ENCODE measurements at places on chromosomes 16 and 17.
A peak's percentile ranks its signal among the peaks of the same experiment; 100 is the strongest.

DNA sequence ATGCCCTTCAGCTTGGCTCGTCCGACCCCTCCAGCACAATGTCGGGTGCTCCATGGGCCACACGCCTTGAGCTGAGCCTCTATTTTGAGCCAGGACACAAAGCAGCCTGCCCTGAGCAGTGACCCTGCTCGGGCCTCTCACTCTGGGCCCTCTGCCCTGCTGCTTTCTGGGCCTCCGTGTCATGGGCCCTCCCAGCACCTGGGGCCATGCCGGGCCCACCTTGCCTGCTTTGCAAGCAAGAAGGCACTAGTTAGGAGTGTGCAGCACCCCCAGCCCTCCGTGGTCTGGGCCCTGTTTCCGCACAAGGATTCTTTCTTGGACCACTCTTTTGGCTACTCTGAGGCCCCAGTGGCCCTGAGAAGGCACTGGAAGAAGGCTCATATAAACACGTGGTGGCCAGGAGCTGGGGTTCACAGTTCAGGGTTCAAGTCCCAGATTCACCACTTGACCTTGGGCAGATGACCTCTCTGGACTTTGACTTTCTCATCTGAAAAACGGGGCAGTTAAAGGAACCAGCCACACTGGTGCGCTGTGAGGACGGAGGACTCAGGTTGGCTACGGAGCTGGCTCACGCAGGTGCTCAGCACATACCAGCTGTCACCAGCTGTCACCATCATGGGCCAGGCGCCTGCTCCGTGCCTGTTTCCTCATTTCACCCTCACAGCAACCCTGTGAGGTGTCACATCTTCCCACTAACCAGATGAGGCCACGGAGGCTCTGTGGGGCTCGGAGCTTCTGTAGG, 166.0 kb upstream of the GSE1 start:
- DNase-seq, result no peak

- no peak for DNase-seq
These were observed 58.6 kb upstream of the ZFHX3 start for GRCh38 chr16:73106329-73107034.

DNA sequence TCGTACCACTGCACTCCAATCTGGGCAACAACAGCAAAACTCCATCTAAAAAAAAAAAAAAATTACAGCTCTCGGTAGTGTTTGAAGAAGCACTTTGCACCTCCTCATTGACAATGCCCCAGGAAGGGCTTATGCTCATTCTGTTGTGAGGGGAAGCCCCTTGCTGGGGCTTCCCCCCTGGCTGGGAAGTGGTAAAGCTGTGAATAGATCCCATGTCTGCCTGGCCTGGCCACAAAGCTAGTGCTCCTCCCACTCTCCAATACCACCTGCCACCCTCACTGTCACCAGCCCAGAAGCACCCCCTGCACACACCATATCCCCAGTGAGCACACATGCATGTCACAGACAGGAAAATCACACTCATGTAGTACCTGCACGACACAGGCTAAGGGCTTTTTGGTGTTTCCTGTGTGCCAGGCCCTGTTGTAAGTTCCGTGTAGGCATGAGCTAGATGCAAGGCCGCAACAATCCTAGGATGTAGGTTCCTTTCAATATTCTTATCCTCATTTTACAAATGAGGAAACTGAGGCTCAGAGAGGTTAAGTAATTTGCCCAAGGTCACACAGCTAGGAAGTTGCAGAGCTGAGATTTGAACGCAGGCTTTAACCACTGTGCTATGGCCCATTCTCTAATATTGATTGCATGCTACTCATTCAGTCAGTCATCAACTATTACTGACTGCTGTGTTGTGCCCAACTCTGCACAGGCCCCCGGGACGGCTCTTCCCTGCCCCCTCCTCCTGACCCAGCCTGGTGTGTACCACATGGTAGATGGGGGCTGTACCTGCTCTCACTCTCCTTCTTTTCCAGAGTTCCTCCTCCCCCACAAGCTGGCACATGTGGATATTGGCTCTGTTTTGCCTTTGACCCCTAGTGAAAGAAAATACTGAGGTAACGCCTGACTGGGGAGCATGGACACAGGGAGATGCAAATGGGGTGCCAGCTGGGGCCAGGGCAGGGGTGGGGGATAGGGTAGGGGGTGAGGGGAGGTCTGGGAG, 11.9 kb upstream of the COL1A1 start:
- DNase-seq, result peak; percentile 71

DNA sequence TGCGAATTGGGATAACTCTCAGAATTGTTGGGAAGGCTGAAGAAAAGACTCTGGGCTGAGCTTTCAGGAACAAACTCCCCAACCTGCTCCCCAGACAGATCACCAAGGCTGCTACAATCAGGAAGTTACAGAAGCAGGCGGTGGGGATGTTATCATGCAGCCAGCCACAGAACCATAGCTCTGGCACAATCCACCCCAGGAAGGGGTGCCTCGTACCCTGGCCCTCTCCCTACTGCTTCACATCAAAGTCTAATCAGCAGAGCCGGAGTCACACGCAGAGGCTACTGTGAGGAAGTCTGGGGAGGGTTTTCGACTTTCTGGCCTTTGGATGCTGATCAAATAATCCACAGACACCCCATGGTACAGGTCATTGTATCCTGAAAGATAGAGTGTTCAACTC, 86.8 kb downstream of the NTN1 start:
- no peak for DNase-seq

DNA sequence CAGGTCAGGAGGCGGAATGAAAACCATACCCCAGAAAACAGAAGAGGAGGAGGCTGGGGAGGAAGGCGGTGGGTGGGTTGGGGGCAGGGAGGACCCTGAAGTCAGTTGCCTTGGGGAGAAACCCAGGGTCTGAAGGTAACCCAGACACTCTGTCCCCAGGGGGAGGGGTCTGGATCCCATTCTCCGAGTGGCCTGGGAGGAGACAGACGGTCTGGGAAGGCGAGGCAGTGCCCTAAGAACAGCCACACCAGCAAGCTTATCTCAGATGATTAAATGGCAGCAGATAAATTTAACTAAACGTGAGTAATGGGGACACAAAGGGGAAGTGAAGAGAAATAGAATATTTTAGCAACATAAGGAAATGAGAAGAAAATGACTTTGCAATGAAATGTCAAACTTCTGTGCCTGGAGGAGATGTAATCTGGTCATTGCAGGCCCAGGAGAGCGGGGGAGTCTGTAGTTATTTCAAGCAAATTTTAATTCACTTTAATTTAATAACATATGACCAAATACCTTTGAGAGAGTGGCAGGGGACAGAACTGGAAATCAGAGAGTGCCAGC, 21.4 kb upstream of the ZFP90 start:
- no peak for DNase-seq

DNA sequence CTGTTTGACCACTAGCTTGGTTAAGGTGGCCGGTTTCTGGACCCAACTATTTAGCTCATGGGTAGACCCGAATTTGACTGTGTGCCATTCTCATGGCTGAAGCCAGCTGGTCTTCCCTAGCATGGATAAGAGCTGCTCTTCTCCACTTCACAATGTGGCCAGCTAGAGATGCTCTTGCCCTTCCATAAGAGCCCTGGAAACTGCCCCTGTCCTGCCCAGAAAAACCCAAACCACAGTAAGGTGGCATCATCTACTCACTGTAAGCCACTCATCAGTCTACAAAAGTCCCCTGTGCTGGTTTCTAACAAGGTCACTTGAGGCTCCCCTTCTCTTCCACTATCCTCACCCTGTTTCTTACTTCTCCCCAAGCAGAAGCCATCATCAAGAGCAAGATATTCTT, 165.1 kb downstream of the HS3ST2 start:
- DNase-seq, result no peak

DNA sequence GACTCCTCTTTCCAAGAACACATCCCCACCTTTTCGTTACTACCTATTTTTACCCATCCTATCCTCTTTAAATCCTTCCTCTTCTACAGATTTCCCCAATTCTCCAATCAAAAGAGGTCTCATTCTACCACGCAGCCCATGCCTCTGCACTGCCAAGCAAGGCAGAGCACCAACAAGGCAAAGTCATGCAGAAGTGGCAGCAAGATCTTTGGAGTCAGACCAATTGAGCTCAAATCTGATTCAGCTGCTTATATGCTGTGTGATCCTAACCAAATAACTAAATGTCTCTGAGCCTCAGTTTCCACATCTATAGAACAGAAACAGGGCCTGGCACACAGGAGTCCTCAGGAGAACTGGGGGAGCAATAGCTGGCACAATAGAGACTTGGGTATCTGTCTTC, 41.0 kb downstream of the TOM1L2 start:
- DNase-seq, result no peak

- DNase-seq, result peak; percentile 63
These were observed 27.2 kb upstream of the TOB1 start for GRCh38 chr17:50893183-50893993.

GRCh38 chr16:10031473-10031872, 150.8 kb downstream of the GRIN2A start:
- no peak for DNase-seq

- no peak for DNase-seq
These were observed 50.3 kb downstream of the GNAO1 start for GRCh38 chr16:56241596-56241995.

DNA sequence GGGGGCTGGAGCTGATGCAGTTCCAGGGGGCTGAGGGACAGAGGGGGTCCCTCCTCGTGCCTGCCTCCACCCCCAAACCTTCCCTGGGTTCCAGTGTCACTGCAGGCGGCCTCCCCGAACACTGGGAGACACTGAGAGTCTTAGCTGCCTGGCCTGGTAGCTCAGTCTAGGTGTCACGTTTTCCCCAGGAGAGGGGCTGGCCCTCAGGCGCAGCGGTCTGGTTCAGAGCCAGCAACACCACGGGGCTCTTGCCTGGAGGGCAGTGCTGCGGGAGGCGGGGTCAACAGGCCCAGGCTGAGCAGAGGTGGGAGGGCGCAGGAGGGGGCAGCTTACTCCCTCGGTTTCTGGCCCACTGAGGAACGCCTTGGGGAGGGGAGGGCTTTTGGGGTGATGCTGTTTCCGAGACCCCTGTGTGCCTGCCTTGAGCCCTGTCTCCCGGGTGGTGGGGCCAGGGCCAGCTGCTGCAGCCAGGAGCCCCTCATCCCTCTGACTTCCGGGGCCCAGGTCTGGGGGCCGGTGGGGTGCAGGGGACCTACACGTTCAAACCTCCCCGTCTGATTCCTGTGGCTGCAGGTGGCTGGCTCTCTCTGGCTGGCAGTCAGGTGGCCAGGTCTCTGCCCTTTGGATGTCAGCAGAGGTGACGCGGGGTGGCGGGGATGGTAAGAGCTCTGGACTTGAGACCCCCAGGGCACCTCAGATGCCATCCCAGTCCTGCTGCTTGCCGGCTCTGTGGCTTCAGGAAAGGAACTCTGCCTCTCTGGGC, 89.3 kb upstream of the GSE1 start:
- peak; percentile 46 for DNase-seq

GRCh38 chr17:67558740-67559380, 158.9 kb upstream of the NOL11 start:
- DNase-seq, result no peak

DNA sequence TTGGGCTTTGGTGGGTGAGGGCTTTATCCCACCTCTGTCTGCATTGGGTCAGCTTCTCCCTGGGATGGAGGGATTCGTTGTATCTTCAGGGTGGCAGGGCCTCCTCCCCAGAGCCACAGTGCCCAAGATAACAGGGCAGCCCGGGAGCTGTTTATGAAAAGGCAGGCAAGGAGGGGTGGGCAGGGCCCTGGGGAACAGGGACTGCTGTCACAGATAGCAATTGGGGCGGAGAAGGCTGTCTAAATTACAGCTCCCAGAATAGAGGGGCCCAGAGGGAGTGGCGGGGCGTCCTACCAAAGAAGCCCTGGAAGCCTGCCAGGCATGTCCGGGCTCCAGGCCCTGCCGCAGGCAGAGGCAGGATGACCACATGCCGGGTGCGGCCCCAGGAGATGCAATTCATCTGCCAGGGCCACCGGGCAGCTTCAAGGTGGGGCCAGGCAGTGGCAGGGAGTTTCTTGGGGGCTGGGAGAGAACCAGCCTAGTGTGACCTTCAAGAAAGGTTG, 18.8 kb upstream of the PHOSPHO1 start:
- no peak for DNase-seq

- DNase-seq, result no peak
These were observed 2.9 kb downstream of the SERPINF2 start for GRCh38 chr17:1745513-1746020.

Data from neural progenitor cell (in vitro differentiated cells).